ENCODE measurements at places on chromosomes 4 and X.

GRCh38 chrX:39648548-39649254 is 449.1 kb downstream of the BCOR start:
- no peak for DNase-seq

DNA sequence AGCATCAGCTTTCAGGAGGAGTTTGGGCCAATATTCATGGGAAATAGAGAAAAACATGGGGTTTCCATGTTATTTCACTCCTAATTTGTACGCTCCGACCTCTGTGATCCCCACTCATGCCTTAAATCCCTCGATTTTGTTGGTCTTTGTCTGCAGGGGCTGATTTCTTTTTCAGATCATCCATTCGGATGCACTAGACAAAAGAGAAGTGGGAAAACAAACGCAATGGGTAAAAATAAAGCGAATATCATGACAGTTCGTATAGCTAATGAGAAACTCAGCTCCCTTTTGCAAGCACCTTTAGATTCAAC is 139.1 kb upstream of the PLAC1 start:
- DNase-seq = no peak

DNA sequence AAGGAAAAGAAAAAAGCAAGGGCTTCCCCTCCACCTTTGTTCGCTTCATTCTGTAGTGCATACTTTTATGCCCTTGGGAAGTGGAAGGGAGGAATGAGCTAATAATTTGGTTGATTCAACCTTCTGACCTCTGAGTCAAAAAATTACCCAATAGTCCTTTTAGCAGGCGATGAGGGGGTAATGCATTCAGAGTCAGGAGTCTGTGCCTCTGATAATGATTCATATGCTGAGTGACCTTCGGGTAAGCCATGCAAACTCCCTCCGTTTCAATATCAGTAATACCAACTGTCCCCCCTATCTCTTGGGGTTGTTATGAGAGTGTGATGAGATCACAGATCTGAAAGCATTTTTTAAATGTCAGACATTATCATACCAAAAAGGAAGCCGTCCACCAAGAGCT is 41.6 kb upstream of the ACSL4 start:
- no peak for DNase-seq

DNA sequence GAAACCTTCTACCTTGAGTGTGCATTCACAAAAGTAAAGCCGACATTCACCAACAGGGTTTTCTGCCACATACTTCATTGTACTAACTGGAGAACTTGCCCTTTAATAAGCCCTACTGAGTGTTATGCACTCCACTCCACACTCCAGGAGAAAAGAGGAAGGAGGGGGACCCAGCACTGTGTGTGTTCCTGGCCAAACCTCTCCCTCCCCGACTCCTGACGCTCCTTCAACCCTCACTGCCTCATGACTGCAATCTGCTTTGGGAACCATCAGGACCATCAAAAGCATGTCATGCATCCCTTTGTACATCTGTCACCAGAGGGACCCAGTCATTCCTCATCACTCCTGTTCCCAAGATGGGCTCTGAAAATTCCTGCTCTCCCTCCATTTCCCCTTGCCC is 143.7 kb downstream of the RASL11B start:
- DNase-seq = no peak

- DNase-seq = no peak
These were observed at the start of gene SLC38A5 for GRCh38 chrX:48470110-48470832. Gene SLC38A5 (minus strand): TSS chrX:48470260. CDS start chrX:48467924, 2,336 bp downstream.

DNA sequence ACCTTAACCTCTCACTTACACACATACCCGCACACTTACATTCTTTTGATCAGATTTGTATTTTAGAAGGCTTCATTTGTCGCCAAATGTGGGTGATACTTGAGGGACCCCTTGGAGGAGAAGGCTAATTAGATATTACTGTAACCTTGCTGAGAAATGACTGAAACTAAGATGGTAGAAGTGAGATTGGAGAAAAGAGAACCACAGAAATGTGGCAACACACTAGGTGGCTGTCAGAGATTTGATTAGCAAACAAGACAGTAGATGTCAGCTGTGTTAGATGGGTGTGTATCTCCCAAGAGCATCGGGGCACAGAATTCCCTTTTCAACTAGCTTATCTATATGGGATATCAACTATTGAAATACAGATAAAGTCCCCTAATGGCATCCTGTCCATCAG is 149.3 kb upstream of the FABP2 start:
- DNase-seq = no peak

GRCh38 chrX:13996650-13997049 is 33.0 kb downstream of the GEMIN8 start:
- DNase-seq = no peak

Data from hypothalamus (tissue), 51 donors.